CD4-positive, alpha-beta T cell treated with Interferon gamma for 1 hour (primary cell): ENCODE measurements at places on chromosomes 3 and 15.

- DNase-seq: no peak
Measured at GRCh38 chr3:72789786-72790185, 58.5 kb downstream of the SHQ1 start.

DNA sequence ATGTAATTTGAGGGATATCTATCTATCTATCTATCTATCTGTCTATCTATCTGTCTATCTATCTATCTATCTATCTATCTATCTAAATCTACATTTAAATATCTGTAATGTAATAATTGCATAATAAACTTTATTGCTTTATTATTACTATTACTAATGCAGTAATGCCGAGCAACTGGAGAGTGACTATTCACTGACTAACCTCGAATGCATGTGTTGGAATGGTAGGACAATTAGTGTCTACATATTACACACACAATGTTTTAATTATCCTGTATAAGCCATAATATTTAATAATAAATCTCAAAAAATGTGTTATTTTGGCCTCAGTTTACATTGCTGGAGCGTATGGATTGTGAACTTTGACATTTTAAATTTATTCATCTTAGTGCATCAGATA lies 25.2 kb upstream of the CNTN3 start:
- no peak for DNase-seq

DNA sequence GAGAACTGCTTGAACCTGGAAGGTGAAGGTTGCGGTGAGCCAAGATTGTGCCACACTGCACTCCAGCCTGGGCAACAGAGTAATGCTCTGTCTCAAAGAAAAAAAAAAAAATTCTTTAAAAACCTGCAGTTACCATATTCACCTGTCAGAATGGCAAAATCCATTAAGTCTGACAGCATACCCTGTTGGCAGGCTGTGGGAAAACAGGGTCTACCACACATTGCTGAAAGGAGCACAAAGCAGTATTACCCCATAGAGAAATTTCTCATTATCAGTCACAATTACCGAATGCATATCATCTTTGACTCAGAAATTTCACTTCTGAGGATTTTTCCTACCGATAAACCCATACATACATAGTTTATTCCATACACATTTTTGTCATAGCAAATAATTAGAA lies 264.1 kb upstream of the SLCO3A1 start:
- no peak for DNase-seq

GRCh38 chr3:37527361-37527760 lies 334.3 kb upstream of the CTDSPL start:
- DNase-seq: no peak

GRCh38 chr3:67614195-67614594 lies 40.2 kb downstream of the SUCLG2 start:
- DNase-seq: no peak

DNA sequence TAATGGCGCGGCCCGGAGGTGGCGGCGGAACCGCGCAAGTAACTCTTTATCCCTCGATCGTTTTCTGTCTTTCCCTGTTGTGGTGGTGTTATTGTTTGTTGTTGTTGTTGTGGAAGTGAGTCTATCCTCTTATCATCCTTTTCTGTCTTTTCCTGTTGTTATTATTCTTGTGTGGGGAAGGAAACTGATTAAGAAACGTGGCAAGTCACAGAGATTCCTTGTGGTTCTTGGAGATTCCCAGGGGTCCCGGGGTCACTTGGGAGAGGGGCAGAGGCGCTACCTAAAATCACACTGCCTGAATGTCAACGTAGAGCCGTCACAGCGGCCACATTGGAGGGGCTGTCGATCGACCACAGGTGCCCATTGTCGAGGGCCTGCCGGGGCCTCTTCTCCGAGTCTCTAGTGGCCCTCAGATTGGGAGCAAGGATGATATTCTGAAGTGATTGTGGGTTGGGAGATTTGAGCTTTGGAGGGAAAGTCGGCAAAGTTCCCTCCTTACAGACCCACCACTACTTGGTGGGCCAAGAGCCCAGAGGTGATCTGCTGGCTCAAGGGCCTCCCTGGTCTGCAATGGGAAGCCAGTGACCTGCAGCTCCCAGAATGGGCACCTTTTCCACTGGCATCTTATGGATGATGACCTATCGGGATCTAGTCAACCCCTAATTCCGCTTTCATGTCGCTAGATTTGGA lies 790 bp downstream of the PARP14 start:
- no peak for DNase-seq

DNA sequence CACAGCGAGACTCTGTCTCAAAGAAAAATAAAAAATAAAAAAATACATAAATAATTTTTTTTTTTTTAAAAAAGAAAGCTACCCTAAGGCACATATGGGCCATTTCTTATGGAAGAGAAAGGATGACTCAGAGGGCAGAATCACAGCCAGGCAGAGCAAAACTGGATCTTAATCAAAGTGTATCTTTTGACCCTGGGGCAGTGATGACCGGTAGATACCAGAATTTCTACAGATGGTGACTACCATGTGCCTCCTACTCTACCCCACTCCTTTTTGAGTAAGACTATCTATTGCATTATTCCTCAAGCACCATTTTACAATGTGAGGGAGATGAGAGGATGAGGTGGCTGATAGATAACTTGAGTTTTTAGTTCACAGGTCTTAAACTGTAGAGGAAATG lies 26.0 kb downstream of the TARS3 start:
- DNase-seq: no peak

GRCh38 chr3:155891321-155891720 lies 20.9 kb downstream of the GMPS start:
- no peak for DNase-seq

- no peak for DNase-seq
Measured at GRCh38 chr3:30913176-30913575, 18.7 kb upstream of the GADL1 start.

DNA sequence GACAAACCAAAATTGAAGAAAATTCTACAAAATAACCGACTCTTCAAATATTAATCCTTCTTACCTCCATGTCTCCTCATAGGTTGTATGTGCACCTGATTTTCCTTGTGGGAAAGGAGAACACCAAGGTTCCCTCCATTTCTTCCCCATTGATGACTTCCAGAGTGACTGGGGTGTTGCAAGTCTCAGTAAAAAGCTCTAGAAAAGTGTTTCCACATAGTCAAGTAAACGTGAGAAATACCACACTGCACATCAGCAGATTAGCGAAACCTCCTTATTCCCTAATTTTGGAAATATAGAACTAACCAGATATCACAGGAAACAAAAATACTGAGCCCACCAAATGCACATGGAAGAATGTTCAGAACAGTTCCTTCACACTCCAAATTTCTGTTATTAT lies 4.9 kb upstream of the RPN1 start:
- DNase-seq: no peak

- no peak for DNase-seq
Measured at GRCh38 chr3:129892486-129892856, 1.0 kb downstream of the TMCC1 start.

DNA sequence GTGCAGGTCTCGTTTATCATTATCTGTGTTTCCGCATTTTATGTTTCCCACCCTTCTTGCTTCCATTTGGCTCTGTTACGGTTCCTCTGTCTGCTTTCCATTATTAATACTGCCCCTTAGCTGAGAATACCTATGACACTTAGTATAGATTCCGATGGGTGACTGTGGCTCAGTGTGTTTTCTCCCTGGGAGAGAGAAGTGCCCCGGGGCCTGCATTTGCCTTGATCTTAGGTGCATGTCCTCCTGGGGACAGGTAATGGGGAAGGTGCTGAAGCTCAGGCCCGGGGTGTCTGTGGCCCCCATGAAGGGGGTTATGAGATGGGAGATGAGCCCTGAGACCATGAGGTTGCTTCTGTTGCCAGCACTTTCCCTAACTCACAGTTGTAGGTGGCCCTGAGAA lies 43.4 kb upstream of the PCSK6 start:
- no peak for DNase-seq
